ENCODE measurements at places on chromosomes 7 and 10. TPM values are rescaled to one million over a fixed set of nuclear protein-coding genes. Genes with fewer than 3 reads are reported as not detected.

DNA sequence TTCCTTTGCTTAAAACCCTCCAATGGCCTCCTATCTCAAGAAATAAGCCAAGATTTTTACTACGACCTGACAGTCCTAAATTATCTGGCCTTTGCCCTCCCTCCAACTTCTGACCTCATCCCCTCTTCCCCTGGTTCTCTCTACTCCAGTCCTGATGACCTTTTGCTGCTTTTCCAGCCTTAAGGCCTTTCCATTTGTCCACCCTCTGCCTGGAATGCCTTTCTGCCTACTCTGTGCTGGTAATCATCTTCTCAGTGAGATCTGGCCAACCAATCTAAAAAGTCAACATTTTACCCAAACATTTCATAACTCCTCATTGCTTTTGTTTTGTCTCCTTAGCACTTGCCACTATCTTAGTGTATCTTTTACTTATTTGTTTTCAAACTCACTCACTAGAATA, 75.7 kb downstream of the VPS41 start:
- no peak for DNase-seq

DNA sequence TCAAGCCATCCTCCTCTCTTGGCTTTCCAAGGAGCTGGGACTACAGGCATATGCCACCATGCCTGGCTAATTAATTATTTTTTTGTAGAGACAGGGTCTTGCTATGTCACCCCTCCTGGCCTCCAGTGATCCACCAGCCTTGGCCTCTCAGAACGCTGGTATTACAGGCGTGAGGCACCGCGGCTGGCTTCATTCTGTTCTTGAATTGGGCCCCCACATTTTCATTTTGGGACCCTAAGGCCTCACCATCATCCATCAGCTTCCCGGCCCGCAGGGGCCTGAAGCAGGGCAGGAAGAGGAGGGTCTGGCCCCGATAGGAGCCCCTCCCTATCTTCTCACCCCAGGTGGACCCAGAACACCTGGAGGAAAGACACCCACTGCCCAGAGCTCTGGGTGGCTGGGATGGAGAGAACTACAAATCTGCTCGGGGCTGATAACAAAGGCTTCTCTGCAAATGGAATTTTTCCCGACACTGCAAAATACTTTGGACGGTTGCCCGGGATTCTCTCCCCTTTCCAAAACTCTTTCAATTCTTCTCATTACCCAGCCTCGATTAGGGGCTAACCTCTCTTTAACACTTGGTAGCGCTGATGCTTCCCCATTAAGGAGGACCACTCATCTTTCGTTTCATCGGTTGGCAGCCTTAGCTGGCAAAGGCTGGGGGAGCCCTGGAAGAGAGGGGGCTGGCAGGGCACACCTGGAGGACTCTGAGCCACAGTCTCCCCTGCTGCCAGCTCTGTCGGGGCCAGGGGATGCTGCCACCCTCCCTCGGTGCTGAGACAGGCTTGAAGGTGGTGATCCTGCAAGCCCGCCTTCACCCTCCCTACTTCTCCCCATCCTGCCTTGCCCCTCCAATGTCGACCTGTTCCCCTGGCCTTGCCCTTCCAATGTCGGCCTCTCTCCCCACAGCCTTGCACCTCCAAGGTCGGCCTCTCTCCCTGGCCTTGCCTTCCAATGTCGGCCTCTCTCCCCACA, 81.0 kb upstream of the GNA12 start:
- DNase-seq, result no peak

- no peak for DNase-seq
Observed at GRCh38 chr10:20215547-20216152, 399.4 kb downstream of the PLXDC2 start.

- DNase-seq, result no peak
Observed at GRCh38 chr10:102599565-102600327, 44.5 kb upstream of the TRIM8 start.

DNA sequence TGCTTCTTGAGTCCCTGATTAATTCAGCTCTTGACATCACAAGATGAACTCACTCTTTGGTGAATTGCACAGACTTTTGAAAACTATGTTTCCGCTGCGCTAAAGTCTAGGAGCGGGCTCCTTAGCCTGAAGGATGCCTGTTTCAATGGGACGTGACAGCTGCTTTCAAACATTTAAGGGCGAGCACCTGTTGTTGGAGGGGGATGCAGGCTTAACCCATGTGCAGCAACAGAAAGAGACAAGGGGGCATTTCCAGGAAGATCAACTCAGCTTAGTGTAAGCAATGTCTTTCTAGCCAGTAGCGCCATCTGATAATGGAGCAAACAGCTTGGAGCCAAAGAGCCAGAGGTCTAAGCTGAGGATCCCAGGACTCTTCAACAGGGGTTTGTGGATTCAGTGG, 8.4 kb upstream of the PFKFB3 start:
- DNase-seq, result no peak

- no peak for DNase-seq
Observed at GRCh38 chr7:87458148-87458547, 17.3 kb downstream of the ABCB4 start.

GRCh38 chr10:17061418-17061817, 68.2 kb downstream of the CUBN start:
- no peak for DNase-seq

GRCh38 chr10:104391150-104391968, 37.7 kb downstream of the CFAP58 start:
- no peak for DNase-seq

- DNase-seq, result no peak
Observed at GRCh38 chr7:29345590-29345989, 151.0 kb downstream of the CHN2 start.

GRCh38 chr7:29284696-29285443, 90.3 kb downstream of the CHN2 start:
- DNase-seq, result no peak

- no peak for DNase-seq
Observed at GRCh38 chr7:28621369-28621841, 209.1 kb downstream of the CREB5 start.

GRCh38 chr10:3698312-3698711, 86.7 kb downstream of the KLF6 start:
- DNase-seq, result peak; percentile 60

- DNase-seq, result no peak
Observed at GRCh38 chr10:73015779-73016178, 61.2 kb upstream of the PLA2G12B start.

DNA sequence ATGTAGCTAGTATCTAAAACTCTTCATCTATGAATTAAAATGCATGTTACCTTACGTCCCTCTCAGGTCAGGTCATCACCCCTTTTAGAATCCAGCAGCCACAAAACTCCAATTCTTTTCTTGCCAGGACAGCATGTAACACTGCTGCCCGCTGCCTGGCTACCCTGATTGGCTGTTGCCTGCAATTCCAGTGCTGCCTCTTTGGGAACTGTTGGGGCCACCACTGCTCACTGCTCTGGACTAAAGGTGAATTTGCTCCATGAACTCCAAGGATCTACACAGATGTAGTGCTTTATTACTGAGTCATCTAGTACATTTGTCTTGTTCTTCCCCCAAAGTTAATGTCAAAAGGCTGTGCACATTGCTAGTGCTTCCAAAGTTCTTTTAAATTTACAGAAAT, 40.4 kb downstream of the SCIN start:
- DNase-seq, result no peak

DNA sequence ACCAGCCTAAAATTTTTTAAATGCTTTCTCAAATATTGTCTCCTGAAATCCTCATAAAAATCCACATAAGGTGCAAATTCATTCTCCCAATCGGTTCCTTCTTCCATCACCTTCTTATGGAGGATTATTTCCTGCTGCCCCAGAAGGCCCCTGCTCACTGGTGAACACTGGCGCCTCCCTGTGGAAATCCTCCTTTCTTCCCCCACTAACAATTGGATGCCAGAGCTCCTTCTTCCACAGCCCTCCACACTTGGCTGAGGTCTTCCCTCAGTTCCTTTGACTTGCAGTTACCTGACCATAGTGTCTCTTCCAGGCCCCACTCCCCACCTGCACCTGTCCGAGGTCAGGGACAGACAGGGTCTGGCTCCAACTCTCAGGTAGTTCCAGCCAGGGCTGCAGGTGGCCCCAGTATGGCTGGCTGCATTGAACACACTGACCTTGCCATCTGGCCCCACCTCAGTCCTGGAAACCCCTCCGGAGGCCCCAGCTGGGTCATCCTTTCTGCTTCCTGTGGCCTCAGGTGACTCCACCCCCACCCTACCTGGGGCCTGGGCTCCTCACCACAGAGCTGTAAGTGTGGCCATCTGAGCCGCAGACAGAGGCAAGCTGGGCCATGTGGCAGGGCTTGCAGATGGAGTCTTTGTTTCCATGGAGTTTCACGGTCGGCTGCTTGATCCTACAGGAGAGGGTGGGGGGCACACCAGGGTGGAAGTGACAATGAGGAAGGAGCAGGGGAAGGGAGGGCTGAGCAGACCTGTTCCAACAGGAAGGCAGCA, 18.4 kb downstream of the SPOCK2 start:
- DNase-seq, result no peak

GRCh38 chr10:60009276-60009675, 102.9 kb upstream of the CCDC6 start:
- DNase-seq, result no peak

Gene H2BK1
- not detected for total RNA-seq

Gene WASL
- 40.3 TPM for total RNA-seq

Gene HOXA10
- not detected for total RNA-seq

Gene OR13A1
- total RNA-seq, result not detected

Gene TM9SF3
- 72.0 TPM for total RNA-seq

Data from esophagus muscularis mucosa (tissue), 4 donors.